Mesendoderm (in vitro differentiated cells): ENCODE measurements at places on chromosomes 12 and 14.

- H3K27me3 ChIP-seq, result no peaks in the 10 kb centered on the region
- peaks cover 7% of the 10 kb centered on the region for H3K4me1 ChIP-seq
- H3K27ac ChIP-seq, result peak overlapping the region; percentile 14
- no peak overlapping the region for H3K4me3 ChIP-seq
Measured at GRCh38 chr14:35390577-35391387, 13.8 kb downstream of the NFKBIA start.

DNA sequence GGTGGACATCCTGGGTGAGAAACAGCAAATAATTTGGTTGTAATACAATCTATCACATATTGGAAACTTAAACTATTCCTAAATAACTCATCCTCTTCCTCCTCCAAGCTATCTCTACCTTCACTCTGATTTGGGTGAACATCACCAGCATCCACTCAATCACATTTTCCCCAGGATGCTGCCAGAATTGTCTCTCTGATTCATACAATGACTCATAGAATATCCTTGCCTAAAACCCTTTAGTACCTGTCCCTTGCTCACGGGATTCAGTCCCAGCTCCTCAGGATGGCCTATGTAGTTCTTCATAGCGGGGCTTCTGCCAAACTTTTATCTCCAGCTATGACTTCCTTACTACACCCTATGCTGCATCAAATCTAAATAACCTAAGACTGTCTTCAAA lies 146.8 kb downstream of the EMP1 start:
- H3K27me3 ChIP-seq, result no peaks in the 10 kb centered on the region
- DNase-seq, result no peak
- no peaks in the 10 kb centered on the region for H3K36me3 ChIP-seq
- H3K27ac ChIP-seq, result no peak overlapping the region

GRCh38 chr12:103560604-103561101 lies 26.4 kb upstream of the STAB2 start:
- H3K27me3 ChIP-seq, result no peaks in the 10 kb centered on the region
- no peaks in the 10 kb centered on the region for H3K36me3 ChIP-seq
- peak; percentile 86 for DNase-seq
- no peak overlapping the region for H3K27ac ChIP-seq
- H3K4me3 ChIP-seq, result no peak overlapping the region
- no peaks in the 10 kb centered on the region for H3K4me1 ChIP-seq

- H3K27me3 ChIP-seq, result no peaks in the 10 kb centered on the region
- no peak overlapping the region for H3K4me3 ChIP-seq
- no peaks in the 10 kb centered on the region for H3K4me1 ChIP-seq
Measured at GRCh38 chr12:25896981-25897380, 61.5 kb upstream of the RASSF8 start.

- H3K4me3 ChIP-seq, result no peak overlapping the region
- DNase-seq, result no peak
- no peaks in the 10 kb centered on the region for H3K27me3 ChIP-seq
- H3K27ac ChIP-seq, result no peak overlapping the region
- H3K4me1 ChIP-seq, result no peaks in the 10 kb centered on the region
Measured at GRCh38 chr12:31431721-31432240, 105.8 kb upstream of the SINHCAF start.
